ENCODE measurements at places on chromosomes 1 and 21.
A peak's percentile ranks its signal among the peaks of the same experiment; 100 is the strongest.

- H3K27me3 ChIP-seq = no peaks in the 10 kb centered on the region
- no peak for DNase-seq
- H3K4me3 ChIP-seq = no peak overlapping the region
- H3K27ac ChIP-seq = no peak overlapping the region
These were observed 95.8 kb downstream of the PSMG1 start for GRCh38 chr21:39087238-39088030.

DNA sequence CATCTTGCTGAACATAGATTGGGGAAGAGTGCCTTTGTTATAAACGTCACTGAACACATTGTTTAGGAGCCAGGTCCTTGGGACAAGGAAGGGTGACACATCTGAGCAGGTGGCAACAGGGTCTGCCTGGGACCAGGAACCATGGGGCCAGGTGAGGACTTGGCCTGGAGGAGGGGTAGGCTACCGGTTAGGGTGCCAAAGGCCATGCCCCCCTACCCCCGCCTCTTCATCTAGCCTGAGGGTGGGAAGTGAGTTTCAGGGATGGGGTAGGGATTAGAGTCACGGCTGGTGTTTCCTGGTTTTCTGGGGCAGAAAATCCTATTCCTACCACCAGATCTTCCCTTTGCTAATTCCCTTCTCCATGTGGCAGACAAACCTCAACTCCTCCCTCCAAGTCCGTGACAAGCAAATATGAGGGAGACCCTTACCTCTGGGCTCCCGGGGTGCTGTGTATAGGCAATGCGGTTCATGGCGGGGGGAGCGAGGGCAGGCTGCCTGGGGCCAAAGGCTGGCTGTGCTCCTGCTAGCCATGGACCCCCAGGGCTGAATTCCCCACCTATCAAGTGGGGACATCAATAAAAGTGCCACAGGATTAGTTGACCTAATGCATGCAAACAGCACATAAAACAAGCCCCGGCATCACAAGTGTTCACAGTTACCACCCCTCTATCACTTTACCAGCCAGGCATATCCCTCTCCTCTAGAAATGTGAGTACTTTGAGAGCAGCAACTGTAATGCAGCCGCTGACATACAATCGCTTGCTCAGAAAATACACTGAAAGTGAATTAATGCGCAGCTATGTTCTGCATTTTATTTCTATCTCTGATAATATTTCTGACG, 14.5 kb downstream of the CD247 start:
- peaks cover 24% of the 10 kb centered on the region for H3K36me3 ChIP-seq
- DNase-seq = no peak
- peaks cover 99% of the 10 kb centered on the region for H3K4me1 ChIP-seq
- no peak overlapping the region for H3K4me3 ChIP-seq

GRCh38 chr21:38400195-38400919, 97.9 kb downstream of the ERG start:
- H3K36me3 ChIP-seq = no peaks in the 10 kb centered on the region
- no peaks in the 10 kb centered on the region for H3K27me3 ChIP-seq
- no peak for DNase-seq
- no peaks in the 10 kb centered on the region for H3K4me1 ChIP-seq
- no peak overlapping the region for H3K27ac ChIP-seq

- no peak overlapping the region for H3K4me3 ChIP-seq
- no peak overlapping the region for H3K27ac ChIP-seq
- no peaks in the 10 kb centered on the region for H3K27me3 ChIP-seq
- peak; percentile 40 for DNase-seq
These were observed 72.7 kb downstream of the IER5 start for GRCh38 chr1:181160998-181161870.

DNA sequence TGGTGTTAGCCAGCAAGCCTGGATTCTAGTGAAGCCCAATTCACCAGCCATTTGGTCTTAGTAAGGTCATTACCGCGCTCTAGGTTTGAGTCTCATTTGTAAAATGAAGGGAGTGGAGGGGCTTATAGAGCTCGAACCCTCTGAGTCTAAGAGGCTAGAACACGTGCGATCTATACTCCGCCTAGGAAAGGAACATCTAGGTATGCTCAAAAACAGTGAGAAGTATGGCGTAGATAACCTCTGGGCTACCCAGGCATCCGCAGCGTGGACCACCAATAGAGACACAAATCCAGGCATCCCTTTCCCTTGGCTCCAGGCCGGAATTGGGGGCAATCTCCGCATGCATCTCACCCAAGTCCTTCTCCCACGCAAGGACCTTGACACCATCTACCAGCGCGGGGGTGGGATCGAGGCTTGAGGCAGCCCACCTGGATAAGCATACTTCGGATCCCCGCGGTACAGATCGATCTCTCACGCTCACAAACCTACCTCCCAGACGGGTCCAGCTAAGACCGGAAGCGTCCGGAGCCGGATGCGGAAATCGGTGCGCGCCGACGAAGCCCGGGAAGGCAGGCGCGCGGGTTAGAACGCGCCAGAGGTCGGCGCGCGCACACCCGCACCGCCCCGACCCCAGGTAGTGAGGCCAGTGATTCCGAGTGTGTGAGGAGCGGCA, at the start of gene METTL25B:
Gene METTL25B, plus strand, starts transcription at position 544 of the 673 bp plus-strand sequence. CDS start 636 bp downstream, outside the sequence.
- H3K36me3 ChIP-seq = peaks cover 23% of the 10 kb centered on the region
- peaks cover 54% of the 10 kb centered on the region for H3K4me1 ChIP-seq
- H3K27ac ChIP-seq = peak within 1 kb of the TSS; percentile 90
- no peaks in the 10 kb centered on the region for H3K27me3 ChIP-seq
- peak within 1 kb of the TSS; percentile 99 for H3K4me3 ChIP-seq

GRCh38 chr1:162709870-162710269, 77.6 kb downstream of the DDR2 start:
- no peaks in the 10 kb centered on the region for H3K4me1 ChIP-seq
- no peaks in the 10 kb centered on the region for H3K27me3 ChIP-seq
- H3K36me3 ChIP-seq = no peaks in the 10 kb centered on the region
- no peak for DNase-seq
- H3K4me3 ChIP-seq = no peak overlapping the region

- peaks cover 63% of the 10 kb centered on the region for H3K27me3 ChIP-seq
- no peak overlapping the region for H3K4me3 ChIP-seq
- no peak overlapping the region for H3K27ac ChIP-seq
- no peaks in the 10 kb centered on the region for H3K36me3 ChIP-seq
These were observed 887 bp downstream of the HES2 start for GRCh38 chr1:6418668-6419396.

DNA sequence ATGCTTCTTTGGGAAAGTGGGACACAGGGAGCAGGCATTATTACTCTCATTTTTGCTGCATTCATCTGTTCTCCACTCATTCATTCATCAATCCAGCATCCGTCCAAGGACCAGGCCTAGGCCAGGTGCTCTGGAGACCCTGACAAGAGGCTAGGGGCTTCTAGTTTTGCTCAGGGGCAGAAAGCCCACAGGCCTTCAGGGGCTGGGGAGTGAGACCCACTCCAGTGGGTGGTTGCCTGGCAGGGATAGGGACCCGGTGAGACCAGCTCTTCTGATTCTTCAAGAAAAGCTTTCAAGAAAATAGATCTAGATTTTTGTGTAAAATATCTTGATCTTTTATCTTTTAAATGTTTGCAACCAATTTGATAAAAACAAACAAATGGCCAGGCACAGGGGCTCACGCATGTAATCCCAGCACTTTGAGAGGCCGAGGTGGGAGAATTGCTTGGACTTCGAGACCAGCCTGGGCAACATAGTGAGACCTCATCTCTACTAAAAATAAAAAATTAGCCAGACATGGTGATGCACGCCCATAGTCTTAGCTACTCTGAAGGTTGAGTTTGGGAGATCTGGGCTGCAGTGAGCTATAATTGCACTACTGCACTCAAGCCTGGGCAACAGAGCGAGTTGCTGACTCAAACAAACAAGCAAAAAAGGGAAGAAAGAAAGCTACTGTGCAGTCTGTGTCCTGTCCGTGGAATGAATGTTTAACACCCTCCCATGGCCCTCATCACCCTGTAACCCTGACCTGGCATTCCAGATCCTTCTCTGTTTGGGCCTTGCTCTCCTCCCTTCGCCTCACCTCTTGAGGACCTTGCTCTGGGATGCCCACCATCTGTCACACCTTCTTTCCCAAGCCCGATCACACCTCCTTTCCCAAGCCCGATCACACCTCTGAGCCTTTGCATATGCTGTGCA, 17.3 kb upstream of the LRP8 start:
- H3K36me3 ChIP-seq = no peaks in the 10 kb centered on the region
- H3K4me1 ChIP-seq = no peaks in the 10 kb centered on the region
- H3K4me3 ChIP-seq = no peak overlapping the region
